NCI-H345 (cell line): ENCODE measurements at places on chromosomes 7 and 10.
A peak's percentile ranks its signal among the peaks of the same experiment; 100 is the strongest.

GRCh38 chr10:71064413-71065118, 147.8 kb upstream of the UNC5B start:
- DNase-seq, result no peak

- no peak for DNase-seq
Measured at GRCh38 chr10:7327885-7328284, 82.9 kb downstream of the SFMBT2 start.

DNA sequence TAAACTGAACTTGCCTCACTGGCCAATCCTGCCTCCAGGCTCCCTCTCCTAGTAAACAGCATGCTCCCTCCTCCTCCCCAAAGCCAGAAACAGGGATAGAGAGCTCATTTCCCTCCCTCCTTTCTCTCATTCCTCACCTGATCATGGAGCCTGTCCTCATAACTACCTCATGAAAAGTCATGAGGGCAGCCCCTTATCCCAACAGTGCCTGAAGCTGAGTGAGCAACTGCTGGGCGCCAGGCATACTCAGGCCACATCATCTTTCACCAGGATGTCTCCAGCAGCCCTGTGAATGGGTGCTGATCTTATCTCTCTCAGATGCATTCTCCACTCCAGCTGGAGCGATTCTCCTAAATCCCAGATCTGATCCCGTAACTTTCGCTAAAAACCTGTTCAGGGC, 307.2 kb downstream of the PRPF18 start:
- no peak for DNase-seq

DNA sequence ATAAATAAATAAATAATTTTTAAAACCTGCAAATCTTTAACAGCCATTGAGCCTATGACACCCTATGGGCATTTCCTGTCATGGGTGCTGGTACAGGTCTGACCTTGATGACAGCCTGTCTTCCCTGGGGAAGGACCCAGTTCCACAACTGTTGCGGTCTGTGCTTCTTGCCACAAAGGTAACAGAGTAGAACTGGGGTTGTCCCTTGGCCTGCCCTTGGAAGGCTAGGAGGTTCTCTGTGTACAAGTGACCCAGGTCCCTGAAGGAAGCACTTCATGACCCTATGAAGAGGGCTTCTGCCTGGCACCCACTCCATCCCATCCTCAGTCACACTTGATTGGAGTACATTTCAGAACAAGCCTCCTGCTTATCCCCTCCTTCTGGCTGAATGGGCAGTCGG, 66.9 kb downstream of the OGDH start:
- DNase-seq, result no peak

GRCh38 chr10:133353202-133353959, 4.4 kb downstream of the FUOM start:
- no peak for DNase-seq

- DNase-seq, result no peak
Measured at GRCh38 chr7:88104732-88105131, 115.1 kb downstream of the SRI start.

DNA sequence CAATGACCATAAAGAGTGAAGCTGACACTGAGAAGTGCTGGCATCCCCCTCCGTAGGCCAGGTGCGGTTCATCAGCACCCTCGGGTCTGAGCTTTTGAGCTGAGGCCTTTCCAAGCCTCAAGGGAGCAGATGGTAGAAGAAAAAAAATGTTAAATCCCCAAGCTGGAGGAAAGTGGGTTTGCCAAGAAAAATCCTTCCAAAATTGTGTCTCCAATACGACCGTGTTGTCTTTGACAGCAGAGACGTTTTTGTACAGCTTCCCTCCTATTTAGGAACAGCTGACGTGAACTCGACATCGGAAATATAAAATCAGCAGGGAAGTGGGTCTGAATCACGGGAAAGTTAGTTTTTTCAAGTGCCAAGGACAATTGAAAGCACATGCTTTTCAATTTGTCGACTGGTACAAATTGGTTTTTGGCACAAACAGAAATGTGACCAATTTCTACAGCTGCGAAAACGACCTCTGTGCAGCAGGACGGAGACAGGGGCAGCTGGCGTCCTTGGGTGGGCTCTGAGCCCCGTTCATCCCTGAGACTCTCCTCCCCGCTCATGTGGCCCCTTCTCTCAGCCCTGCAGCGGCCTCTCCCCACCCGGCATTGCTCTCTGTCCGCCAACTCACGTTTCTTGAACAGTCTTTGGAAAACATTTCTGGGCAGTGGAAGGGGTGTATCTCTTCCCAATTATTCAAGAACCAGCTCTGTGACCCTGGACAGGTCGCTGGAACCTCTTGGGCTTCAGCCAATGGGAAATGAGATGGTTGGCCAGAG, 89.9 kb downstream of the PAXIP1 start:
- DNase-seq, result no peak

DNA sequence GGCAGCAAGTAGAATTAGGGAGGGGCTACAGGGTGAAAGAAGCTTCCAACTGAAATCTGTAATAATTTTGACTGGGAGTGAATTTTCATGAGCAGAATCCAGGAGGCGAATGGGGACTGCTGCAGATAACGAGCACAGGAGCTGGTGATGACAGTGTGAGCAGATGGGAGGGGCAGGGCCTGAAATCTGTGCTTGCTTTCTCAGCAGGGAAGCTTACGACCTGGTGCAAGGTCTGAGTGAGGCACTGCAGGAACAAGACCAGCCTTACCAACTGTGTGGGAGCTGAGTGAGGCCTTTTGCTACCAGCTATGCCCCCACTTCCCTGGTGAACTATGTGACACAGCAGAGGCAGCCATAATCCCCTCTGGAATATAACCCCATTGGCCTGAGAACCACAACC, 109.8 kb downstream of the HPSE2 start:
- no peak for DNase-seq

DNA sequence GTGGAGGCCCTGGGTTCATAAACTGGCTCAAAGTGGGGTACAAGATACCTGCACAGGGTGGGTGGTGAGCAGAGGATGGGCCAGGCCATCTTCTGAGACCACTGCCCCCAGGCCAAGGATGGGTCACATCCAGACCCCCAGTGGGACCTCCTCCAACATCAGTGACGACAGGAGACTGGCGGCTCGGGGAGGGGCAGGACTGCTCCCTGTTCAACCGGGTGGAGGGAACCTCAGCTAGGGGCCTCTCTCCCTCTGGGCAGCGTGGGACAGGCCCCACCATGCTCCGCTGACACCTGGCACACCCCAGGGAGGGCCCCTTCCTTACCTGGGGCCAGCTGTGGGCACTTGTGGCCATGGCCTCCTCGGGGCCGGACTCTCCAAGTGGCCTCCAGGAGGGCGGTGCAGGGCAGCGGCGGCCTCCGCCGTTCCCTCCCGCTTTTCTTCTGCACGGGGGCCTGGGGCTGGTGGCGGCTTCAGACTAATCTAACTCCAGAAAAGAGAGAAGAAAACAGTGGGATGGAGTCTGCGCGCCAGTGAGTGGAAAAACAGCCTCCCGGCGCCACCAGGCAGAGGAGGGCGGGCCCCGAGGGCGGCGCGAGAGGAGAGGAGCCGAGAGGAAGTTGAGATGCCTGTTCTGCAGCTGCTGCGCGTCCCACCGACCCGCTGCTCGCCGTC, at the start of gene CALHM2:
TSS of gene CALHM2 (minus strand) at position 540 of the 675 bp plus-strand sequence. CDS start 2,429 bp downstream, outside the sequence.
- peak; percentile 44 for DNase-seq

DNA sequence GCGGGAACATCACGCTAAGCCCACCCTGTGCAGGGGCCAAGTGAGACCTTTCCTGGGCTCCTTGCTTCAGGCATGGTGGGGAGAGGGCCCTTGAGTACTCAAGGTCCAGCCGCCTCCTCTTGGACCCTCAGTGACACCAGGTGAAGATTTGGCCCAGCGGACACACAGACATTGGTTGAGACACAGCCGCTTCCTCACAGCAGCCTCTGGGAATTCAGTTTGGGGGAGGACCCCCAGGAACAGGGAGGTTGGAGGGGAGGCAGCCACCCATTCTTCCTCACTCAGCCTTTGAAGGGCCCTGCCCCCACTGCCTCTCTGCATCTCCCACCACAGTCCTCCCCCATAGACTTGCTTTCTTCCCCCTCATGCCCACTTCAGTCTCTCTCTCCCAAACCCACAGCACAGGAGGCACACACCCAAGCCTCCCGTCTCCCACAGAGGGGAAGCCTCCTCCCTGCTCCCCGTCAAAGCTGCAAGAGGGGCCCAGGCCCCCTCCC, 31.9 kb downstream of the ANXA8 start:
- DNase-seq, result no peak

- DNase-seq, result no peak
Measured at GRCh38 chr10:30705625-30706149, 76.1 kb upstream of the LYZL2 start.

DNA sequence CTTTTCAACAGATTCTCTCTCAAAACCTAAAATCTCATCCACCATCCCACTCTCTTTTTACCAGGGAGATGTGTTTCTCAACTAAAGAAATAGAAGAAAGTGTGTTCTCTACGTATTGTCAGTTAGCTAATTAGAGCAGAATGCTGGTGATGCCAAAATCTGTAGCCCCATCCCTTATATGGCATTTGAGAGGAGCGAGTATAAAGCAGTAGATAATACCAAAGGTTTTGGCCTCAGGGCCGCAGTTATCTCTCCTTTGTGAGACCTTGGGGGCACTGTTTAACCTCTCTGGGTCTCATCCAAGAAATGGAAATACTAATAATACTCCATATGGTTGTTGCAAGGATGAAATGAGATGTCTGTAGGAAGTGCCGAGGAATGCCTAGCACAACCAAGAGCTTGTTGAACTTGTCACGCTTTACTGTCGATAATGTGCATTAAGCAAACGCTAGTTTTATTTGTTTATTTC, 456 bp upstream of the DLD start:
- no peak for DNase-seq

DNA sequence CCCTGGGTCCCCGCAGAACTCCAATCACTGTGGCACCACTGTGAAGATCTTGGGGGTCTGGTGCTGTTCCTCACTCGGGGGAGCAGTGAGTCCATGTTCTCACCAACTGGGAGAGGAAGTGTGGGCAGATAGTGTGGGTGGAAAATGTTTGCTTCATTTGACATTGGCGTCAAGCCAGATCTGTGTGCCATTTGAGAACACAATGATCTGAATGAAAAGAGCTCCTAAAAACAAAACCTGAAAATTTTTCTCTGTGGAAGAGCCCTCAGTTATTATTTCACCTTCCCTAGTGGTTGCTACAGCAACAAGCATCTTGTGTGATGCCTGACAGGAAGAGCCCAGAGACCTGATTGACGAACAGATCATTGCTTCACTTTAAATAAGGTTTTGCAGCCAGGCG, 125.6 kb downstream of the VIPR2 start:
- DNase-seq, result peak; percentile 49

DNA sequence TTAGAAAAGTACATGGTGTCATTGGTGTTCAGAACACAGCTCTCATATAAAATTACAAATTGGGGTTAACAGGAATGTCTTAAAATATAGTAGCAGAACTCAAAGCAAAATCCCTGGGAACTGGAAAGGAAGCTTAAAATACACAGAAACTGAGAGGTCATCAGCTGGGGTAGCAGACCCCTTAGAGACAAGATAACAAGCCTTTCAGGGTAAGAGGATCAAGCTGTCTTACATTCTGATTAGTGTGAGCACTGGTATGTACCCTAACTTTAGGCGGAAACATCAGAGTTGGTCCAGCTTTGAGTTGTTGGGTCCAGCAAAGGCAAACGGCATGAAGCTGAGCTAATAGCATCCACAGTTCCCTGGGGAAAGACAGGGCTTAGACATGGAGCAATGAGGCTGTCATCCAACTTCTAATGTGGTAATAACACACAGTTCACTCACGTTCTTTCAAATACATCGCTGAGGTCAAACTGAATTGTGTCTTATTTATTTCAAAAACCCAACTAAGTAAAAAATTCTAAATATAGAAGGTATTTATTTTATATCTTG, 32.6 kb downstream of the ARHGAP21 start:
- no peak for DNase-seq

- no peak for DNase-seq
Measured at GRCh38 chr7:134657526-134657925, 10.9 kb downstream of the BPGM start.

GRCh38 chr10:29956335-29956924, 103.0 kb downstream of the JCAD start:
- no peak for DNase-seq

GRCh38 chr7:2813350-2814185, 30.5 kb downstream of the GNA12 start:
- no peak for DNase-seq

- no peak for DNase-seq
Measured at GRCh38 chr7:151515276-151515565, 4.5 kb downstream of the RHEB start.

DNA sequence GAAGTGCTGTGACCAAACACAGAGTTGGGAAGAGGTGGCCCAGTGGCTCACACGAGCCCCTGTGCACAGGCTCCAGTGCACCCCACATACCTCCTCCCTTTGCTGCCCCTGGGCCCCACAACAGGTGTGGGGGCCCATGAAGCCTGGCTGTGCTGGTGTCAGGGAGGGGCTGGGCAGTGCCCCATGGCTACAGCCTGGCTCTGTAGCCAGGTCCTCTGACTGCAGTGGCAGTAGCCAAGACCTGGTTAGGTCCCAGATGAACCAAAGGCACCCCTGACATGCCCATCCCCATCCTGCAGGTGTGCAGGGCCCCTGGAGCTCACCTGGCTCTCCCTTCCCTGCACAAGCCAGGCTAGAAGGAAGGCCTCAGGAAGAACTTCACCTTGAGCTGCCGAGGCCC, 176.3 kb downstream of the GRID1 start:
- DNase-seq, result no peak
